ENCODE measurements at places on chromosomes 12 and 14.
A peak's percentile ranks its signal among the peaks of the same experiment; 100 is the strongest.

DNA sequence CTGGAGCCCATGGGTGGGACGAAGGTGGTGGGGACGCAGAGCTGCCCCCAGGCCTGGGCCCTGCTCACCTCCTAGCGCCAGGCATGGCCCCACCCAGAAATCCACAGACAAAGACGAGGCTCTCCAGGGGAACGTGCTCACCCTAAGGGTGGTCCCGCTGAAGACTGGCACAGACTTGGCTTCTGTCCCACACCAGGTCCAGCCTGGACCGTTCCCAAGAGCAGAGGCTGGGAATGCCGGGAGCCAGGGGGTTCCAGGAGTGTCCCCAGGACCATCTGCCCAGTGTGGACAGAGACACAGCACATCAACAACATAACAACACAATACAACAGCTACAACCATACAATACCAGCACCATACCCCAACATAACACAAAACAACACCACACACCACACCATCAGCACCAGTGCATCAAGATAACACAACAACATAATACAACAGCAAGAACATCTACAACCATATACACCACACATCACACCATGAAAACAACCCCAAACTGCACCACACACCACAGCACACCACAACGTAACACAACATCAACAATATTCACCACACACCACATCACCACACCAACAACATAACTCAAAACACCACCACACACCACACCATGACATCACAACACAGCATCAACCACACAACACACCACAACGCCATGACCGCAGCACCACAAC, 329.6 kb downstream of the ADGRD1 start:
- DNase-seq, result no peak

DNA sequence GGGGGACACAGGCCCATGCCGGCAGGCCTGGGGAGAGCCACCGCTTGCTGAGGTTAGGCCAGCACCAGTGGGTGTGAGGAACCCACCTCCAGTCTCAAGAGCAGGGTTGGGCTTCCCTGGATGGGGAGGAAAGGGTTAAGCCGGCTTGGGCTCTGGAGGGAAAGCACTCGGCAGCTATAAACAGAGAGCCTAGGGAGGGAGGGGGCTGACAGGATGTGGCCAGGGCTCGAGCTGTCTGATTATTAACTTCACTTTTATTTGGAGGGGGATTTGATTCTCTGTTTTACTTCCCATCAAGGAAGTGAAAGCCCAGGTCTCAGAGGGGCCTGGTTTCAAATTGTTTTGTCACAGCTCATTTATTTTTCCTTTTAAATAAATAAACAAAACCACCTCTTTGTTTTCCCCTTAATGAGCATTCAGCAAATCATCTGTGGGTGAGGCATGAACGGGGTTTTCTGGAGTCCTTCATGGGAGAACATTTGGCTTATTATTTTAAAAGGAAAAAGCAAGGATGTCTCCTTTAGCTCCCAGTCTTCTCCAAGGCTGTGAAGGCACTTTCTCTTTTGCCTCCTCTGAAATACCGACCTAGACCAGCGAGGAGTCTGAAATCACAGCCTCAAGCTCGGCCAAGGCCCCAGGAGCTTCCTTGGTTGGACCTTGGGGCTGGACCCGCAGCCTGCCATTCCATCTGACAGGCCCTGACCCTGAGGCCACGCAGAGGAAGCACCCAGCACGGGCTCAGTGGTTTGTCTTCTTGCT, 21.9 kb upstream of the ZFP36L1 start:
- DNase-seq, result peak; percentile 50

DNA sequence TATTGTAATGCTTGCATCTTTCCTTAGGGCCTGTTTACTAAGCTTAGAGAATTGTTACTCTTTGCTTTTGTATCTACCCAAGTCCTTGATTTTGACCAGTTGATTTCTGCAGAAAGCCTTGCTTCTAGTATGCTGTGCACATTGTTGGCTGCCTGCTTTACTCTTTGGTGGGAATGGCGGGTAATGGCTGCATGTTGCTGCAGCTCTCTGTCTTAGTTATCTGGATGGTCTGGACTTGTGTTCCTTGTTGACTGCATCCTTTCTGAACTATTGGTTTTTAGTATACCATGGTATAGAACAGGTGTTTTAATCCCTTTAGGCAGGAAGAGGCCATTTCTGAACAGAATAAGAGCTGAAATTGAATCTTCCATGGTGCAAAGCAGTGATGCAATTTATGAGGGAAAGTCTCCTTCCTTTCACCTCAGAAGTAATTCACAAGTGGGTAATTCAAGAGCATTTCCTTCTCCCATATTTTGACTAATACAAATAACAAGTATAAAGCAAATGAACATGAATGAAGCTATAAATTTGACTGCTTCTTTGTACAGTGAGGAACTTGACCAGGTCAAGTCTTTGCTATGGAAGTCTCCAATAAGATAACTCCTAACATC, 466.4 kb downstream of the NPAS3 start:
- no peak for DNase-seq

DNA sequence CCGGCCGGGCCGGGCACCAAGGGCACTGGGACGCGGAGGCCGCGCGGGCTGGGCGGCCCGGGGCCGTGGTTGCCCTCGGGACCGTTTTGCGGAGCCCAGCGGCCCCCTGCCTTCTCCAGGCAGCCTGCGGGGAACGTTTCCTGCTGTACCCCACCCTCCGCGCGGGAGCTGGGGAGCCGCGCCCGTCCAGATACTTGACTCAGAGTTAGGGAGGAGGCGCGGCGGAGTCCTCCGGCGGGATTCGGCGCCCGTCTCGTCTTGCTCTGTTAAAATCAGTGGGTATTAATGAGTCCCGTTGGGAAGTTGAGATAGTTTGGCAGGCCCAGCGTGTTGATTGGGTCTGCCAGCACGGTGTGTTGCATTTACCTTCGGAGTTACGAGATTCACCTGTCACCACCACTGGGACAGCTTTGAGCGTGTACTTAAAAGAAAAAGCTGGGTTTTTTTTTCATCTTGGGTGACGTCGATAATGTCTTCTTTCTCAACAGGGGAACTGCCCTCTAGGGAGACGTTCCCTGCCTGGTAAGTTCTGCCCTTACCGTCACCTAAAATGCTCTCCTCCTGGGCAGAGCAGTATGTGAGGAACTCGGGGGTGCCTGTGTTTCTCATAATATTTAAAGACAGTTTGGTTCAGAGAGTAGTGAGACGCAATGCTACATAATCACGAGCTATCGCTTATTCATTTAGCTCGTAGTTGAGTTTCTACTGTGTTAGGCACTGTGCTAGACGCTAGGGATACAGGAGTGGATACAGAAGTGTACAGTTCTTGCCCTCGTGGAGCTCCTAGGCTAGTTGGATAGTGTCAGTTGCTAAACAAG, 596 bp downstream of the DLST start:
- DNase-seq, result peak; percentile 56

DNA sequence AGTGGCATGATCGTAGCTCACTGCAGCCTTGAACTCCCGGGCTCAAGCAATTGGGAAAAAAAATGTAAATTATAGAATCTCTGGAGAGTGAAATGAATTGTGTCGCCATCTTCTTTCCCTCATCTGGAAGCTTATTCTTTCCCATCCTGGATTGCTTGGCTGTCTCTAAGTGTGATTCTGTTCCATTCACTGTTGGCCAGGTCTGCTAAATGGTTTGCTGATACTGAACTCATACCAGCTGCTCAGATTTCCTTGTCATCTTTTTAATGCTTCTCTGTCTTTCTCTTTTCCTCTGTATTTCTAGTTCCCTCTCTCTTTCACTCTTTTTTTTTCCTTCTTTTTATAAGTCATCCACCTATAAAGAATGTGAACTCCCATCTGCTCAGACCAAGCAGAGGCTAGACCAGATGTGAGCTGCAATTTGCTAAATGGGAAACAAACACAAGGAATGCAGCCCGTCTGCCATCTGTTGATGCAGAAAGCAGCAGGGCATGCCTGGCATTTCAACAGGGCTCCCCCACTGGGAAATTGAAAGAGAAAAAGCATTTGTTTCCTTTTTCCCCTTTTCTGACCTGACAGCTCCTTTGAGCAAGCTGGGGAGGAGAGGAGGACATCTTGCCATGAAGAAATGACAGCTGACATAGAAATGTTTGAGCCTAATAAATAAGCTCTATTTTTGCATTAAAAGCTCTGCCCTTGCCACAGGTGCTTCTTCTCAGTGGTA, 1823.6 kb upstream of the FLRT2 start:
- no peak for DNase-seq

- DNase-seq, result no peak
These were observed 6.2 kb upstream of the DDX55 start for GRCh38 chr12:123595729-123596128.

- DNase-seq, result peak; percentile 3
These were observed 145.1 kb upstream of the DIO2 start for GRCh38 chr14:80356413-80356812.

- no peak for DNase-seq
These were observed 7.2 kb downstream of the SINHCAF start for GRCh38 chr12:31318657-31319269.

GRCh38 chr12:67705394-67706370, 57.1 kb downstream of the DYRK2 start:
- DNase-seq, result peak; percentile 11

- DNase-seq, result no peak
These were observed 24.9 kb downstream of the RIN3 start for GRCh38 chr14:92538412-92538985.

DNA sequence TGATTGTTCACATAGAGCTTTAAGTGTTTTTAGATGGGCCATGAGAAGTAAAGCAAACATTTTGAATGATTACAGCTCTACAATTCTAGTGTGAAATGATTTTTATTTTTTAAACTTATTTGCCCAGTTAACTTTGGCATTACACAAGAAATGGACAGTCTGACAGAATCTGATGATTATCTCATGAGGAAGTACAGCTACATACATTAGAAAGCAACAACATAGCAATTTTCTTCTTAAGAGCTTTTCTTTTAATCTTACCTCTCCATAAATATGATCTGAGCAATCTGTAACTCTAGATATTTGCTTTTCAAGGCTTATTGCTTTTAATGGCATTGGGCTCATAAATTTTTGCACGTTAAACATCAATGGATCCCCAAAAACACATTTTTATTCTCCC, 26.5 kb upstream of the PPP1R12A start:
- no peak for DNase-seq

- DNase-seq, result no peak
These were observed 326.0 kb downstream of the RAD51B start for GRCh38 chr14:68145539-68145938.

DNA sequence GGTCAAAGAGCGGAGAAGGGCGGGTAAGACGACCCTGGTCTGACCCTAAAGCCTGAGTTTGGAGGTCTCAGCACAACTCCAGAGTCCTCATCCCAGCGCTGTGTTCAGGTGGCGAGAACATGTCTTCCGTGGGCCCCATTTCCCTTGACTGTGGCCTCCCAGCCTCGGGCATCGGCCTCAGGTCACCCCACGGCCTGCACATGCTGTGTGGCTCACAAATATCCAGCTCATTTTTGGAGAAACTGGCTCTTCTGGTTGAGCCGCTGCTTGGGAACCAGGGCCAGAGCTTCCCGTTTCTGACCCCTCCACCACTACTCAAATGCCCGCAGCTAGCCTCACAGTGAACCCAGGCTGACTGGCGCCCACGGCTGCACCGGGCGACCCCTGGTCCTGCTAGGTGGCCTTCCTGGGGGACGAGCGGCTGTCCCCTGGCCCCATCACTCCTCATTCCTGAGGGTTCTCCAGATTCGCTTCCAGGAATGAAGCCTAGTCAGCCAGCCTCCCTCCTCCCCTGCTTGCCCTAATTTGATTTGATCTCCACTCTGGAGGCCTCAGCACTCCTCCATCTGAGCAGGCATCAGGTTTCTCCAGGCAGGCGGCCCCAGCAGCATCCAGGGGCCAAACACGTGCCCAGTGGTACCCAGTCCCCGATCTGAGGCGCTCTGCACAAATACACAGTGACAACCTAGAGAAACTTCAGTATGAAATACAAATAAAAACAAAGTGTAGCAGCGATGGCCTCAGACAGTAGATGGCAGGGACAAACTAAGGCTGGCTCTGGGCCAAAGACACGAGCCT, 4.7 kb downstream of the P2RX2 start:
- DNase-seq, result no peak

DNA sequence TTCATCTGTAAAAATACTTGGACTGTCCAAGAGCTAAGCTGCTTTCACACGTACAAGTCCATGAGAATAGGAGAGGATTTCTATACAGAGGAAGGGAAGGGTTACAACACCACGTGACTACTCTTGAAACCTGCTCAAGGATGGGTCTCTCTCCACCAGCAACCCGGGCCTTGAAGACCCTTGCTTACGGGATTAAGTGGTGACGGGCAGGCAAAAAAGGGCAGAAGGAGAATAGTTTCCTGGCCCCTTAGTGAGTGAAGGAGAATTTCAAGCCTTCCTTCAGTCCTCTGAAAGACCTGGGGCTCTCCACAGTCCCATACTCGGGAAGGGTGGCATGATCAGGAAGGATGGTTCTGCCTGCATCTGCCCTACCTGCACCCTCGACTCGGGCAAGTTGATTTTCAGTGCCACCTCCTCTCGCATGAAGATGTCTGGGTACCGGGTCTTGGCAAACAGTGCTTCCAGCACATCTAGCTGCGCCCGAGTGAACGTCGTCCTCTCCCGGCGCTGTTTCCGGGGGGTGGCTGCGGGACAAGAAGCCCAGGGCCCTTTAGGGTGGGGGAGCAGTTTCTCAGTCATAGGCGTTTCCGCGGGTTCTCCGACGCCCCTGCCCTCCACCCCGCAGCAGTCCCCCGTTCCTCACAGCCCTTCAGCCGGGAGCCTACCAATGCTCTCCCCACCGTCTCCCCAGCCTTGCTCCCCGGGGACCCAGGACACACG, 6.3 kb downstream of the OTX2 start:
- DNase-seq, result no peak

GRCh38 chr12:126930234-126930633, 1336.7 kb upstream of the TMEM132C start:
- no peak for DNase-seq

DNA sequence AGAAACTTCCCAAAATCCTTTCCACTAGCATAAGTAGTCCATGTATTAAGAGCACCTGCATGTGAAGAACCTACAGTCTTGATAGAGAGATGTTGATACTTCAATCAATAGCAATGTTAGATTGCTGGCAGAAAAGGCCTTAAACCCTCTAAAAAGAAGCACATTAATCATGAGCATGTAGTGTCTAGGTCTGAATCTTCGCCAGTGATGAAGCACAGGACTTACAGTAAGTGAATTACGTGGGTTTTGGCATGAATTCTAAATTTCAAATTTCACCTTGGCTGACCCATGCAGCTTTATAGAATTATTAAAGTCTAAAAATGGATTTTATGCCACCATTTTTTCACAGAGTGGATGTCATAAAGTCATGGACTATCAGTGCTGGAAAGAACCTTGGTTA, 791.6 kb upstream of the NOVA1 start:
- DNase-seq, result no peak

GRCh38 chr12:60230056-60230455, 634.2 kb downstream of the SLC16A7 start:
- peak; percentile 2 for DNase-seq

GRCh38 chr12:79547735-79548609, 142.8 kb downstream of the PAWR start:
- DNase-seq, result peak; percentile 66
